Osteocyte (in vitro differentiated cells): ENCODE measurements at places on chromosomes 12 and 14. TPM values are rescaled to one million over a fixed set of nuclear protein-coding genes. Genes with fewer than 3 reads are reported as not detected.

The DNAJC22 gene
- 0.55 and 0.99 TPM in 2 replicates for total RNA-seq

The GPR84 gene
- total RNA-seq = not detected in 2 replicates

The SLCO1C1 gene
- 0.51 and 0.68 TPM in 2 replicates for total RNA-seq

The CCDC196 gene
- total RNA-seq = not detected in 2 replicates

The RGS6 gene
- total RNA-seq = 0.21 and 0.24 TPM in 2 replicates

The TMEM52B gene
- total RNA-seq = not detected in 2 replicates

The CLEC2B gene
- total RNA-seq = not detected in 2 replicates

The ACOT4 gene
- total RNA-seq = 1.3 and 1.4 TPM in 2 replicates

The CCDC177 gene
- total RNA-seq = not detected in 2 replicates

The PTPN6 gene
- total RNA-seq = 0.29 and 0.94 TPM in 2 replicates

GRCh38 chr14:23025151-23025814, 9.4 kb downstream of the PSMB5 start:
- H3K27ac ChIP-seq = peak overlapping the region; percentile 23
- no peak for DNase-seq
- H3K36me3 ChIP-seq = peaks cover 25% of the 10 kb centered on the region

DNA sequence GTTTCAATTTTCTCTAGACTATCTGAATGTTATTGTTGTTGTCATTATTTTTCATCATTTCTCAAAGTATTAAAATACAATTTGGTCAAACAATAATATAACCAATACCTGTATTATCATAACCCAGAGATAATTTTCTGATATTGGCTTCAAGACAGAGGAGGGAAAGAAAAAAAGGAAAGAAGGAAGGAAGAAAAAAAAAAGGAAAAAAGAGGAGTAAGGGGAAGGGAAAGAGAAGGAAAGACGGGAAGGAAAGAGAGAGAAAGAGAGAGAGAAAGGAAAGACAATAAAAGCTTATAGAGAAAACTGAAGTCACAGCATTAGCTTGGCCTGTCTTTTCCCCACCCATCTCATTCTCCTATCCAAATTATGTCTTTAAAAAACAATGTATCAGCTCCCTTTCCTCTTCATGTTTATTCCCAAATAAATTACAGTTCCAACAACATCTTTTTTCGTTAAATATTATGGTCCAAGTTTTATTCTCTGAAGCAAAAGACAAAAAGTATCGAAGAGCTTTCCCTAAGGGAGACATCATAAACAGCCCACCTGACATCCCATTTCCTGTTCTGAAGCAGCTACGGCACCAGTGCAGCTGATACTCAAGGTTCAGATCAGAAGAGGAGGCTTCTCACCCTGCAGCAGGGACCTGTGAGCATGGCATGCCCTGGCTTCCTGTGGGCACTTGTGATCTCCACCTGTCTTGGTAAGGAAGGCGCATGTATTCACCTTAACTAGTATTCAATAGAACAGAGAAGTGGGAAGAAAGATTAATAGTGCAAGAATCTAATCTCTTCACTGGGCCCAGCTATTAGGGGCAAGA, 308.3 kb downstream of the DAD1 start:
- H3K27ac ChIP-seq = peak overlapping the region; percentile 84
- peaks cover 7% of the 10 kb centered on the region for H3K27me3 ChIP-seq
- DNase-seq = no peak

GRCh38 chr12:65922077-65922476, 97.8 kb downstream of the HMGA2 start:
- peak overlapping the region; percentile 24 for H3K27ac ChIP-seq
- H3K4me1 ChIP-seq = peaks cover 50% of the 10 kb centered on the region
- no peak overlapping the region for H3K4me3 ChIP-seq
- H3K36me3 ChIP-seq = peaks cover 23% of the 10 kb centered on the region

DNA sequence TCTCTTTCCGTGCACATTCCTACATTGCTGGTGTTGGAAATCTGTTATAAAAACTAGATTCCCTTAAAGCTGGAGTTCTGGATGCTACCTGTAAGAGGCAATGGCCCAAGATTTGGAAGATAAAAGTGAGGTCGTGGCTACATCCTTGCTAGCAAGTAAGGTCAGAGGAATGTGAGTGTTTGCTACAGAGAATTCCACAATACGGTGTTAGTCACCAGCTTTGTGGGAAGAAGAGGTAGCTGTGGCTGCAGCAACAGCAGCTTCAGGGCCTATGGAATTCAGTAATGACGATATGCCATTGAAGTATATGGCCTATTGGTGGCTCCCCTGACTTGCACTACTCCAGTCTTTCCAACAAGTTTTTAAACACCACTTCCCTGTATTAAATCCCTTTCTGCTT, 227.7 kb upstream of the TMEM260 start:
- H3K27ac ChIP-seq = no peak overlapping the region
- peaks cover 4% of the 10 kb centered on the region for H3K36me3 ChIP-seq
- DNase-seq = no peak
- no peak overlapping the region for H3K4me3 ChIP-seq

- peaks cover 90% of the 10 kb centered on the region for H3K27me3 ChIP-seq
- H3K27ac ChIP-seq = no peak overlapping the region
Observed at GRCh38 chr14:74241652-74242017, 2.4 kb downstream of the VSX2 start.

DNA sequence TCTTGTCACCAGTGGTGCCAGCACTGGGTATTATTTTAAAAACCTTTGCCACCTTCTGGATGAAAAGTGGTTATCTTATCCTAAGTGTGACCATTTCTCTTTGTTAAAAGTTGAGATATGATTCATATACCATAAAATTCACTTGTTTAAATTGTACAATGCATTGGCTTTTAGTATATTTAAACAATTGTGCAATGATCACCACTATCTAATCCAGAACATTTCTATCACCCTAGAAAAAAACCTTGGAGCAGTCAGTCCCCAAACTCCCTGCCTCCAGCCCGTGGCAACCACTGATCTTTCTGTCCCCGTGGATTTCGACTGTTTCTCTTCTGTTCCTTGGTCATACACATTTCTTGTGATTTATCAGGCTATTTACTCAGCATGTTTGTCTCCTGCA, 28.3 kb downstream of the SH2B3 start:
- no peaks in the 10 kb centered on the region for H3K27me3 ChIP-seq
- H3K36me3 ChIP-seq = no peaks in the 10 kb centered on the region
- H3K4me3 ChIP-seq = no peak overlapping the region

GRCh38 chr14:104286496-104286895, 148.1 kb downstream of the KIF26A start:
- H3K4me3 ChIP-seq = no peak overlapping the region
- no peak overlapping the region for H3K27ac ChIP-seq
- H3K36me3 ChIP-seq = no peaks in the 10 kb centered on the region
- DNase-seq = no peak

- no peaks in the 10 kb centered on the region for H3K4me1 ChIP-seq
- peaks cover 7% of the 10 kb centered on the region for H3K27me3 ChIP-seq
- H3K36me3 ChIP-seq = no peaks in the 10 kb centered on the region
- H3K4me3 ChIP-seq = no peak overlapping the region
- no peak overlapping the region for H3K27ac ChIP-seq
Observed at GRCh38 chr12:117468016-117468415, 106.6 kb upstream of the NOS1 start.

DNA sequence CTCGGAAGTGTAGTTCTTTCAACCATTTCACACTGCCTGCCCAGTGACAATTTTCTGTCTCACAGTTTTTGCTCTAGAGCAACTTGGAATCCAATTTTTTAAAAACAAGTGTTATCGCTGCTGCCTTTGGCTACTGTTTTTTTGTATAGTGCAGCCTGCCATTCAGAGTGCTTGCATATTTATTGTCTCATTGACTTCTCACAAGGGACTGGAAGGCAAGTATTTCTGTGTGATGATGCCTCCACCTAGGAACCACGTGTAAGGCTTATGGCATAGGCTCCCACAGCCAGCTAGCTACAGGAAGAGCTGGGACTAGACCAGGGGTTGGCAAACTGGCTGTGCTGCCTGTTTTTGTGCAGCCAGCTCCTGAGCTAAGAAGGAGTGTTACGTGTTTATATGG, 903 bp downstream of the PARPBP start:
- H3K4me3 ChIP-seq = peak overlapping the region; percentile 79
- peak overlapping the region; percentile 16 for H3K27ac ChIP-seq
- no peak for DNase-seq
- peaks cover 12% of the 10 kb centered on the region for H3K4me1 ChIP-seq

DNA sequence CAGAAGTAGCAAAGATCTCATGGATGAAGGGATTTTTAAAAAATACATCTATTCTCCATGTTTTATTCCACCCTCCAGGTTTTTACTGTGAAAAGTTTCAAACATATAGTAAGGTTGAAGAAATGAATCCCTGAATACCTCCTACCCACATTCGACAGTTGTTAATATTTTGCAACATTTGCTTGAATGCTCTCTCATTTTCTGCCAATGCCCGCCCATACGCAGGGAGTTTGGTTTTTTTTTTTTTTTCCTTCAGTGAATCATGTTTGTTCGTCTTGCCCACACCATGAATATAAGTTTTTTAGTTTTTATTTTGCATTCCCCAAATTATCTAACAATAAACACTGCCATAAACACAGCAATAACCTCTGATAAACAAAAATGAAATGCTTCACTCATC, 82.9 kb downstream of the MAP1LC3B2 start:
- no peak for DNase-seq
- no peaks in the 10 kb centered on the region for H3K4me1 ChIP-seq
- no peak overlapping the region for H3K27ac ChIP-seq
- no peaks in the 10 kb centered on the region for H3K36me3 ChIP-seq

- no peaks in the 10 kb centered on the region for H3K4me1 ChIP-seq
- no peak for DNase-seq
- H3K36me3 ChIP-seq = no peaks in the 10 kb centered on the region
- H3K4me3 ChIP-seq = no peak overlapping the region
- H3K27me3 ChIP-seq = no peaks in the 10 kb centered on the region
- H3K27ac ChIP-seq = no peak overlapping the region
Observed at GRCh38 chr12:23127701-23128100, 502.7 kb downstream of the ETNK1 start.

DNA sequence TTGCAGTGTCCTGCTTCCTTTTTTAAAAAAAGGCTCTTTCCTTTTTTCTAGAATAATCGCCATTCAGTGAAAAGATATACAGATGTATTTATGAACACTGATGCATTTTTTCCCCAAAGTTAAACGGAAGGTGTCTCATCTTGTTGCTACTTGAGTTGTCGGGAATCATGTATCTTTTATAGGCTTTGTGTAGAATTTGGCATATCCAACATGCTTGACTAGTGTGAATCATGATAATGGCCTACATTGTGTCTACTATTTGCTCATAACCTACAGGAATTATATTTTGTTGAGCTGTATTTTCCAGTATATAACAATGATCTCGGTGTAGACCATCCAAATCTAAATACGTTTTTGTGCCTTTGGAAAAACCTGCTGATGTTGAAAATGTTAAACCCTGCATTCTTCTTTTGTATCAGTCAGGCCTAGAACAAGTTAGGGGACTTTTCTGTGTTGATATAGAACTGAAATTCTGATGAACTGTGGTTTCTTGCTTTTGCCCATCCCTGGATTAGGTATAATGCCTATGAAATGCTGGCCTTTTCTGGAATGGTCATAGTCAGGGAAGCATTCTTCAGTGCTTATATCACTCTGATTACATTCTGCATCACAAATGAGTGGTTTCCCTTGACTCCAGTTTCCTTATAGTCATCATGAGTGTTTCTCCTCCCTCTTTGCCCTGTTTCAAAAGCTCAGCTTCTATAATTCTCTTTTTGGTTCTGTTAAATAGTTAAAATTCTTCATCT, 10.8 kb downstream of the BMAL2 start:
- H3K27ac ChIP-seq = no peak overlapping the region
- no peak overlapping the region for H3K4me3 ChIP-seq
- no peaks in the 10 kb centered on the region for H3K36me3 ChIP-seq
- peaks cover 15% of the 10 kb centered on the region for H3K4me1 ChIP-seq
- no peaks in the 10 kb centered on the region for H3K27me3 ChIP-seq

- H3K36me3 ChIP-seq = peaks cover 2% of the 10 kb centered on the region
- no peak overlapping the region for H3K27ac ChIP-seq
- no peak for DNase-seq
- peaks cover 15% of the 10 kb centered on the region for H3K4me1 ChIP-seq
- no peaks in the 10 kb centered on the region for H3K27me3 ChIP-seq
Observed at GRCh38 chr14:73437206-73437605, 21.1 kb downstream of the NUMB start.
